ENCODE measurements at places on chromosomes 4 and X. TPM values are rescaled to one million over a fixed set of nuclear protein-coding genes. Genes with fewer than 3 reads are reported as not detected.

DNA sequence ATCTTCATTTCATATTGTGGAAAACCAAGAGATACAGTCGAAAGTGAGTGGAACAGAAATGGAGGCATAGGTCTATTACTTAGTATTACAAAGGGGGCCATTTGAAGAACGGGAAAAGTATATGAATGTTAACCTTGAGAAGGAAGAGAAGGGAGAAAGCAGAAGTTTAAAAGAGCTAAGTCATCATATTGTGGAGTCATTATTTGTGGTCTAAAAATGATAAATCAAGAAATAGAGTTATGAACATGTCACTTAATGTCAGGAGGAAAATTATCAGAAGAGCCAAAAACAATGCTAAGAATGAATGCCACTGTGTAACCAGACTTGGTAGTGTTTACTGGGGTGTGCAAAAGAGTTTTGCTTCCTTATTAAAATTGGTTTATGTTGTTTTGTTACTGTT is 589.5 kb upstream of the LCORL start:
- DNase-seq = no peak

DNA sequence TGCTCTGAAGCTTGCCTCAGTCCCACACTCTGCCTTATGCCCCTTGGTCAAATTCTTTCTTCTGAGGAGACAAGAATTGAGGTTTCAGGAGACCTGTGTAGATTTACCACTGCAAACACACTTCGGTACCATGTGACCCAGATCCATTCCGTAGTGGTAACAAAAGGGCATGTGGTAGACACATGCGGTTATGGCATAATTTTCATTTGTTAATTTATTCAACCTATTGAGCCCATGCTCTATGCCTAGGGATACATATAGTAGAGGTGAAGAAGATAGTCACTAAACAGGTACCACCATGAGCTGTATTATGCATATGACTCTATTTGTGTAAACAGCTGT is 190.9 kb downstream of the NDST4 start:
- no peak for DNase-seq

DNA sequence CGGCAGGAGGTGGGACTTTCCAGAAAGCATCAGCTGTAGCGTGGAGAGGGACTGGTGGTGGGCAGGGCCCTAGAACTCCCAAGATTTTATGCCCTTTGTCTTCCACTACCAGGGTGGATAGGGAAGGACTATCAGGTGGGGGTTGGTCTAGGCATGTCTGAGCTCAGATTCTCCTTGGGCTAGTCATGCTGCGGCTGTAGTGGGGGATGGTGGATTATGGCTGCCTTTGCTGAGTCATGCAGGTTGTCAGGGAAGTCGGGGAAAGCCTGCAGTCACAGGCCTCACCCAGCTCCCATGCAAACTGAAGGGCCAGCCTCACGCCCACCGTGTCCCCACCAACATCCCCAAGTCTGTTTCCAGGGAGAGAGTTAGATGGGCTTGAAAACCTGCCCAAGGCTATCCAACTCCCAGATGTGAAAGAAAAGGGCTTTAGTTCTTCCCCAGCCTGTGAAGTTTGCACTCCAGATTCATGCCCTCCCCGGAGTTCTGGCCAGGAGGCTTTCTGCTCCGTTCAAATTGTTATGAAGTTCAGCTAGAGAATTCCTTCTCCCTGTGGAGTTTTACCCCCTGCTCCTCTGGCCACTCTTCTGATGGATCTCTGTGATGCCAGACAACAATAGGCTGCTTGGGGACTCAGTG is 13.4 kb upstream of the MEPE start:
- no peak for DNase-seq

- no peak for DNase-seq
These were observed 3.6 kb upstream of the AFP start for GRCh38 chr4:73432169-73433000.

DNA sequence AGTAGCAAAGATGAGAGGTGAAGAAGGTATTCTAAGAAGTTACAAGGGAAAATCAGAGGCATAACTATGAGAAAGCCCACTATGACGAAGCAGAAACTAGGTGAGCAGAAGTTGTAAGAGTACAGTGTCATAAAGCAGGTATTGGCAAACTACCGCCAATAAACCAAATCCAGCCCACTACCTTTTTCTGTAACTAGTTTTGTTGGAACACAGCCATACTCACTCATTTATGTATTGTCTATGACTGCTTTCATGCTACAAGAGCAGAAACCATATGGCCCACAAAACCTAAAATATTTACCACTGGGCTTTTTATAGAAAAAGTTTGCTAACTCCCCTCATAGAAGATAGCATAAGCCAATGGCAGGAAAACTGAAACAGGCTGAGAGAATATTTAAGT is 31.8 kb upstream of the ZCCHC13 start:
- no peak for DNase-seq

- DNase-seq = peak; percentile 52
These were observed 28.7 kb upstream of the STOX2 start for GRCh38 chr4:183876268-183876934.

GRCh38 chrX:77635373-77635772 is 150.6 kb downstream of the ATRX start:
- DNase-seq = no peak

GRCh38 chr4:177012918-177013545 is 220.3 kb upstream of the VEGFC start:
- no peak for DNase-seq

DNA sequence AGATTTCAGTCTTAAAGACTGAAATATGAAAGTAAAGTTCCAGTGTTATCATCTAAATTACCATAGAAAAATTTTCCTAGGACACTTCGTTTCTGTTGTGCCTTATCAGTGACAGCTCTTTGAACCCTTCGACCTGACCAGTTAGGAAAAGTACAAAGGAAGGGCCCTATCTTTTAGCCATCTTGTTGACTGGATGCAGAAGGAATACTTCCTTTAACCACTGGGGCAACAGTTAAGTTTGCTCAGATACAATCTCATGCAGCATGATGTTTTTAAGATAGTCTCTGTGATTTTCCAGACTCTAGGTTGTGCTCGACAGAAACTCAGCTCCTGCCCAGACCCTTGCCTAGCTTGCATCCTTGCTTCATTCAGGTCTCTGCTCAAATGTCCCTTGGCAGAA is 210.5 kb upstream of the RPS6KA3 start:
- no peak for DNase-seq

DNA sequence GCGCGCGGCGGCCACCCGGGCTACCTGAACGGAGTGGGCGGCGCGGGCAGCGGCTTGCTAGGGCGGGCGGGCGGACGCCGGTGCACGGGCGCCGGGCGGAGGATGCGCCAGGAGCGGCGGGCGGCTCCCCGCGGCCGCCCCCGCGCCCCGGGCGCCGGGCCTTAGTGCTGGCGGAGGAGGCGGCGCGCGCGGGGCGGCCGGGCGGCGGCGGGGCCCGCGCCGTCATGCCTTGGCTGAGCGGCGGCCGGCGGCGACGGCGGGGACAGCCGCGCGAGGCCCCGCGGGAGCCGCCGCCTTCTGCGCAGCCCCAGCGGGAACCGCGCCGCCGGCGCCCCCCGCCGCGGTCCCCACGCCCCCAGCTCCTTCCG is 48.2 kb downstream of the CLDN34 start:
- DNase-seq = no peak

GRCh38 chr4:5717449-5718158 is 6.6 kb downstream of the EVC start:
- no peak for DNase-seq

DNA sequence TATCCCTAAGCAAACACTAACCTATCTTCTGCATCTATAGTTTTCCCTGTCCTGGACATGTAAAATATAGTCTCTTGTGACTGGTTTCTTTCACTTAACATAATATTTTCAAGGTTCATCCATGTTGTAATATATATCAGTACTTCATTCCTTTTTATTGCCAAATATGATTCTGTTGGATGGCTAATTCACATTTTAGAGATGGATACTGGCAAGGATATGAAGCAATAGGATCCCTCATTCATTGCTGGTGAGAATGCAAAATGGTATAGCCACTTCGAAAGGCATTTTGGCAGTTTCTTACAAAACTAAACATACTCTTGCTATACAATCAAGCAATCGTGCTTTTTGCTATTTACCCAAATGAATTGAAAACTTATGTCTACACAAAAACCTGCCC is 6.7 kb downstream of the TCEAL9 start:
- no peak for DNase-seq

- no peak for DNase-seq
These were observed 23.9 kb downstream of the SCD5 start for GRCh38 chr4:82774711-82775171.

DNA sequence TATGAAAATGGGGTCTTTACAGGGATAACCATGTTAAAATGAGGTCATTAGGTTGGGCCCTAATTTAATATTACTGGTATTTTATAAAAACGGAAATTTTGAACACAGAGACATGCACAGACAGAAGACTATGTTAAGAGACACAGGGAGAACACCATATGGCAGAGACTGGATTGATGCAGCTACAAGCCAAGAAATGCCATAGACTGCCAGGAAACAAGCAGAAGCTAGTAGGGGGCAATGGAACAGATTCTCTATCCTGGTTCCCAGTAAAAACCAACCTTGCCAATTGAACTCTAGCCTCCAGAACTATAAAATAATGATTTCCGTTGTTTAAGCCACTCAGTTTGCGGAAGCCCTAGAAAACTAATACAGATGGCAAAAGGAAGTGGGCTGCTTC is 6.6 kb upstream of the GUF1 start:
- no peak for DNase-seq

DNA sequence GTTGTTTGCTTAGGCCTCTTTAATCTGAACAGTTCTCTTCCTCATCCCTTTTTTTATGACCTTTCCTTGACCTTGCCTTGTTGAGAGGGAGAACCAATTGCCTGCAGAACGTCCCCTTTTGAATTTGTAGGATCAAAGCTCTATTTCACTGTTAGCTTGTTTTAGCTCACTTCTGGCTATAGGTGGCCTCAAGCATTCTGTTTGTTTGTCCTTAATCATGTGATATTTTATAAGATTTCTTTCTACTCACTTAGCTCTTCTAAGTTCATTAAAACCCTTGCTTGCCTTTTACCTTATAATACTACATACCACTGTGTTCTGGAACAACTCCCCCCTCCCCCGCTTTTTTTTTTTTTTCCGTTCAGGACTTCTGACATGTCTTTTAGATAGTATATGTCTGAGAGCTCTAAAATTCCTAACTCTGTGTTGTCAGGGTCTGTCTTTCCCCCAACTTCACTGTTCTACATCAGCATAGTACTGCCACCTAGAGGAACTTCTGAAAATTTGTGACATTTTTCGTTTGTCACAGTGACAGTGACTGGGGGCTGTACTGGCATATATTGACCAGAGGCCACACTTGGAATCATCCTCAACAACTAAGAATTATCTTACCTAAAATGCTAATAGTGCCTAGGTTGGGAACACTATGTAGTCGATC is 128.5 kb downstream of the LARP7 start:
- DNase-seq = no peak

GRCh38 chr4:37157476-37158167 is 86.9 kb upstream of the NWD2 start:
- DNase-seq = peak; percentile 0

DNA sequence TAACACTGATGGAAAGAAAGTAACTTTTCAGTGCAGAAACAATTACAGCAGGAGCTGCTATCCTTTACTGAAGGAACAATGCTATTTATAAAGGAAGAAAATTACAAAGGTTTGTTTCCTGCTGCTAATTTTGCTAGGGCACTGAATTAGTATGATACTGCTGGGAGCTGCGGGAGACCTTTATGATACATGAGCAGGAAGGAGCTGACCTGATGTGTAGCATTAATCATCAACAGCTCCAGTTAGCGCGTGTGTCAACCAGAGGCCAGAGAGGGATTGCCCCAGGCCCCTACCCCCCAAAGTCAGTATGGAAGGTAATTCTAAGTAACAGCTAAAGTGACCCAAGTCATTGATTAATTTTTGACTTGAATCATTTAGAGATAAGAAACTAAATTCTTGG is 728.9 kb downstream of the PCDH18 start:
- no peak for DNase-seq

- no peak for DNase-seq
These were observed 420 bp downstream of the TSC22D3 start for GRCh38 chrX:107775000-107775733.

DNA sequence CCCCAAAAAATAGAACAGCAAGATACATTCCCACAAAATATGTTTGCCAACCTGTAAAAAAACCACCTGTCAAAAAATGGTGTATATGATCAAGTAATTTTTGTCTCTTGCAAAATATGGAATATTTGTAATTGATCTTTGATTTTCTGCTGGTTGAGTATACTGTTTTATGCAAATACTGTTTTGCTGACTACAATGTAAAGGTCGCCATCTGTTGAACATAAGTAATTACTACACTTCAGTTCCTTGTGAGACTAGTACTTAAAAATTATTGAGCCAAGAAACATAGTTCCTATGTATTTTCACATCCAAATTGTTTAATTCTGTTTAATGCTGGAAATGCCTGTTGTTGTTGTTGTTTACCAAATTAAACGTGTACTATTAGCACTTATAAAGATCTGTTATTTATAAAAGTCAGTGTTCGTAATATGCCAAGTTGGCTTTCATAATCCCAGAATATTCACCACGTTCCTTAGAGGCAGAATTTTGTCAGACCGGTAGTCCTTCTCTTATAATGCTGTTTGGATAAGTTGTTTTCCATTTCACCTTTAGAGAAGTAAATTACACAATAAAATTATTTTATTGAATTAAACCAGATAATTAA is 144.2 kb downstream of the PDLIM5 start:
- peak; percentile 60 for DNase-seq

DNA sequence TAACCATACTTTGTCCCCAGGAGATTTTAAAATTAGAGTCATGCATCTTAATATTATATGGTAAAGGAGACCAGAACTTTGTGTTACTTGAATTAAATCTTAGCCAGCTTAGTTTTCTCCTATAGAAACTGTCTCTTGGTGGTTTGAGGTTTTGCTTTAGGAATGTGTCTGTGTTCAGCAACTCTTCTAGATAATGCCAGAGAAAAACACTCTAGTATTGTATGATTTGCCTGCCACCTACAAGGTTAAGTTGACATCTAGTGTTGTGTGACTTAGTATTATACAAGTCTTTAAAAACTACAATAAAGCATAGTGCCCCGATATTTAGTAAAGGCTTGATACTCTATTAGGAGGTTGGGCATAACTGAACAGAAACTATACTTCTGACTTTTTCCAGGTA is 2.1 kb downstream of the UGT8 start:
- no peak for DNase-seq

DNA sequence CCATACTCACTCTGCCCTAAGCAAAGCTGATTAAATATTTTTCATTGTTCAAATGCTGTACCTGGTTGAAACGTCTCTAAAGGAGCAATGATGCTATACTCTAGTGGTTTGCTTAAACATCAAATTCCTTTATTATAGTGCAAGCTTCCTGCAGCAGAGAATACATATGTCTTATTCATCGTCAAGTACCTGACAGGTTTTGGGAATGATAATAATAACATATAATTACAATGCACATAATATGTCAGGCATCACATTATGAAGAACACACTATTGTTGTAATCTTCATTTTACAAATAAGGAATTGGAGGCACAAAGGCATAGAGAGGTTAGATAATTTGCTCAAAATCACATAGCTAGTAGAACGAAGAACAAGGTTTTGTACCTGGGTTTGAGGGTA is 151.6 kb downstream of the GRIA2 start:
- no peak for DNase-seq

- DNase-seq = no peak
These were observed 8.9 kb downstream of the PGAM4 start for GRCh38 chrX:77960567-77960966.

NR3C2 gene
- polyA plus RNA-seq = 19.7 TPM

CXCL1 gene
- 0.15 TPM for polyA plus RNA-seq

NEIL3 gene
- polyA plus RNA-seq = not detected
